ENCODE measurements at places on chromosomes 1 and 21. TPM values are rescaled to one million over a fixed set of nuclear protein-coding genes. Genes with fewer than 3 reads are reported as not detected.

Gene SERBP1
- total RNA-seq: 218 TPM

Gene GMEB1
- total RNA-seq: 10.4 TPM

Gene SLC5A9
- 3.0 TPM for total RNA-seq

Gene ESPN
- total RNA-seq: 173 TPM

Gene PROX1
- 8.5 TPM for total RNA-seq

Gene F11R
- 91.7 TPM for total RNA-seq

Gene C1orf141
- total RNA-seq: not detected

Gene DNM3
- not detected for total RNA-seq

Gene SPATA17
- under 0.01 TPM for total RNA-seq

Gene DNAJC6
- total RNA-seq: 1.5 TPM

Gene SPRR2D
- not detected for total RNA-seq

Gene MCOLN3
- total RNA-seq: 7.6 TPM

Gene RHD
- not detected for total RNA-seq

Gene ERICH3
- not detected for total RNA-seq

Gene FAF1
- total RNA-seq: 39.2 TPM

Gene CRYBG2
- total RNA-seq: 2.8 TPM

Gene RCSD1
- 29.2 TPM for total RNA-seq

Gene SUSD4
- total RNA-seq: 0.32 TPM

Gene SH2D2A
- 1.9 TPM for total RNA-seq

Gene TBX19
- total RNA-seq: 2.4 TPM

Gene INAVA
- total RNA-seq: 235 TPM

Gene CACNA1E
- total RNA-seq: not detected

Gene CACNA1S
- total RNA-seq: not detected

Gene CRNN
- not detected for total RNA-seq

Gene ACOT11
- 75.6 TPM for total RNA-seq

Gene LRRC53
- total RNA-seq: not detected

Gene KRTAP21-1
- total RNA-seq: not detected

Gene TMEM81
- total RNA-seq: 3.7 TPM

Gene FMO2
- total RNA-seq: 4.9 TPM

Gene LIPI
- total RNA-seq: not detected

Gene SLC1A7
- not detected for total RNA-seq

Gene CASZ1
- 39.1 TPM for total RNA-seq

Gene SEMA4A
- total RNA-seq: 4.8 TPM

Gene FAM78B
- 0.40 TPM for total RNA-seq

Gene AIM2
- total RNA-seq: not detected

Gene FCRL1
- total RNA-seq: not detected

Gene CD5L
- total RNA-seq: not detected

Gene TCP10L
- 0.79 TPM for total RNA-seq

Gene SETSIP
- not detected for total RNA-seq

Data from transverse colon (tissue), 4 donors.